ENCODE measurements at places on chromosomes 3 and 15. TPM values are rescaled to one million over a fixed set of nuclear protein-coding genes. Genes with fewer than 3 reads are reported as not detected.

TJP1 gene
- 95.9 TPM for total RNA-seq

STRA6 gene
- total RNA-seq = not detected

TNIK gene
- 13.6 TPM for total RNA-seq

- no peak for DNase-seq
These were observed 346.2 kb upstream of the ZNF717 start for GRCh38 chr3:76131396-76132153.

DNA sequence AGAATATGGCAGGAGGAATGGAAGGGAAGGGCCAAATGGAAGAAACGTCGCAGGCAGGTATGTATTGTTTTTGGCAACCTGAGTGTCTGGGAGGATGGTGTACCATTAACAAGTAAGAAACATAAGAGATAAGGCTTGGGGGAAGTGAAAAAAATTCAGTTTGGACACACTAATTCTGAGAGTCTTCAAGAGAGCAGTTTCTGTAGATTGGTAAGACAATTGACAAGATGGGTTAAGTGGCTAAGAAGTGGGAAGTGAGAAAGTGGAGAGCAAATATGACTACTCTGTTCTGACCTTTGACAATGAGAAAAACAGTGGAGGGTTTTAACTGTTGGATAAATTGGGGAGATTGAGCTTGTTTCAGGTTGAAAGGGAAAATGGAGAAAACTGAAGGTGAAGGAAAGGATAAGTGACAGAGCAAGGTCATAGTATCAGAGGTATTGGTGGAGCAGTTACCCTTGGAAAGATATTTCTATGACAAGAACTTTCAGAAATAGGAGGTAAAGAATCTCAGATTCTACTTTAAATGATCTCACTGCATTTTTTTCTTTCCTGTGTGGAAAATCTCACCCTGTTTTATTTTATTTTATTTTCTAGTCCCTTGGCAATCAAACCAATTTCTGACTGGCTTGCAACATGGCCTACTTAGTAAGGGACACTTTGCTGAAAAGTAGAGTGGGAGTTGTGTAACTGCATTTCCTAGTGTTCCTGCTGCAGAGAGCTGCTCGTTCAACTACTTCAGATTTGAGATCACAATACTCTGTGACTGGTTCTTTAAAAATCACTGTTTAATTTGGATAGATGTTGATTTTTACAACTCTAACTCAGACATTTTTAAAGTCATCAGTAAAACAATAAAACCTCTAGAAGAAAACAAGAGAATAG is 23.1 kb upstream of the GABPB1 start:
- no peak for DNase-seq

- no peak for DNase-seq
These were observed 778 bp upstream of the AP4E1 start for GRCh38 chr15:50907601-50908208.

DNA sequence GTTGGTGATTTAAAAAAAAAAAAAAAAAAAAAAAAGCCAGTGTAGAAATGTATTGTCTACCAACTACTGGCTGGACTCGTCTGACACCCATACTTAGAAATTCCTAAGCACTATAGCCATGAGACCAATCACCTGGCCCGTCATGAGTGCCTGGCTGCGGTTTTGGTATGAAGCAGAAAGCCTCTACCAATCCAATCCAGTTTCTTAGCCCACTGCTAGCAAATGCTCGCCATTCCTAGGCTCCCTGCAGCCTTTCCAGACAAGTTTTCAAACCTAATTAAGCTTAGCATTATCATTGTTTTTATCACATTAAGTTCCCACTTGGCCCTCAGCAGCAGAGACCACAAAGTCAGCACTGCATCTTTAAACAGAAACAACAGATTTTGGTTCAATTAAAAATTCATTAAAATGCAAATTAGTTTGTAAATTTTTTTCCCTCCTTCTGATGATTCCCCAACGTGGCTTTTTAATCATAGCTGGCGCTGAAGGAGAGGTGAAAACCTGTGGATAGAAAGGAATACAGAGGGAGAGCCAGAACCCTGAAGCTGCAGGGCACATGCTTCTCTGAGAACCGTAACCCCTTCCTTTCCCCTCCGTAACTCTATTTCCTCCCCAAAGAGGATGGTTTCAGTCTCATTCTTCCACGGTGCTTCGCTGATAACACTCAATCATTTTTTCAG is 32.2 kb upstream of the ST8SIA2 start:
- DNase-seq = no peak
